Heart left ventricle (tissue), 16 donors: ENCODE measurements at places on chromosomes 6 and 20.

DNA sequence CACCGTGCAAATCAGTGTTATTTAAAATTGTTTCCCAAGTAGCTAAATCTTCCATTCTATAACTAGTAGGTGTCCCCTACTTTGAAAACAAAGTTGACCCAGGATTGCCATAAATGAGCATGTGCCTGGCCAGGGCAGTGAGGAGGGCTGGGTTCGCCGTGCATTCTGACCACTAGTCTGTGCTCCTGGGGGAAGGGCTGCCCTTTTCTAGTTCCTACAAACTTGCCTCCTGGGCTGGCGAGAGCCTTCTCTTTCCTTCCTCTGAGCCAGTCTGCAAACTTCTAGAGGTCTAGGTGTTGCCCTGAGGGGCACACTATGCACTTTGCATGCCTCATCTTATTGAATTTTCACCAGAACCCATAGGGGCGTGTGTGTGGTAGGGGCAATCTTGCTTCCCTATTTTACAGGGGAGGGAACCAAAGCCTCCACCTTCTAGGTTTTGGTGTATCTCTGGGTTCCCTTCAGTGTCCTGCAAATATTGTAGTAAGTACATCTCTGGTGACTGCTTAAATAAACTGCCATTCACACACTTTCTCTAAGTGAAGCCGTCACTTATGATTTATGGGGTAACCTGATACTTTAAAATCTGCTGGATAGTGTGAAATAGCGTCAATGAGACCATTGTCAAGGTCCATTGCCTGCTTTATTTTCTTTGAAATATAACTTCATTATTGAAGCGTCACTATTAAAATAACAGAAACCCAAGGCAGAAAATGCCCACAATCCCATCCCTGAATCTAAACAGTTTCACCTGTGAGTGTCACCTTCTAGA, 42.2 kb downstream of the CDH26 start:
- DNase-seq, result no peak

DNA sequence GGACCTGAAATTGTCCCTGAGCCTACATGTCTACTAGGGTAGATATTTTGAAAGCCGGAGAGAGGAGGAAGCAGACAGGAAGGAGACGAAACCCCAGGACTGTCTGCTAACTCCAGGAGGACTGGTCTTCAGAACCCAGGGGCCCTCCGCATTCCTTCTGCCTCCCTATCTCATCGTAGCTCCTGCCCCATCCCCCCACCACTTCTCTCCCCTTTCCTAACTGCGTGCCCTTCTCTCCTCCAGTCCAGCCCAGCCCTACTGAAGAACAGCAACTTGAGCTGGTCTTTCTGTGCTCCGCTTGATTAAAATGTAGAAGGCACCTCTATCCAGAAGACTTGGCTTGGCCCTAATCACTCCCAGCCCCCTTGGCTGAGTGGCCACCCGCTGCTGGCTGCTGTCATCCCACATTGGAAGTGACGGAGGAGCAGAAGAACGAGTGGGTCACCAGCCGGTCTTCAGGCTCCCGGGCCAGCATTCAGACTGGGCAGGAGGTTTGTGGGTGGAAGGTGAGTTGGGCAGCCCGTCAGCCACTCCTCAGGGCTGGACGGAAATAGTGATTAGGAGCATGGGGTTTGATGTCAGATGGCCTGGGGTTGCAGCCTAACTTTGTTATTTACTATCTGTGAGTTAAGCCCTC, 28.8 kb upstream of the ANGPT4 start:
- DNase-seq, result no peak

DNA sequence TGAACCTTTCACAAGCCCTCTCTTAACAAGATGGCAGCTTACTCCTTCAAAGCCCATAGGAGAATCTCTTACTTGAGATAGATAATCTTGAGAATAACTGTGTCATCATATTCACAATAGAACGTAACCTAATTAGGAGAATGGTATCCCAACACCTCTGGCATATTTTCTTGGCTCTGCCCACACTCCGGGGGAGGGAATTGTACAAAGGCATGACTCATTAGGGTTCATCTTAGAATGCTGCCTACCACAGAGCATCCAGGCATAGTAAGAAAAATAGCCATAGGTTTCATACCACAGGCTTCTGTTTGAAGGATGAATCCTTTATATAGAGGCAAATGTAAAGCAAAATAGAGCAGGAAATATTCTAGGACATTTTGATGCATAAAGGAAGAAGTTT, 1100.6 kb upstream of the CITED2 start:
- DNase-seq, result no peak

DNA sequence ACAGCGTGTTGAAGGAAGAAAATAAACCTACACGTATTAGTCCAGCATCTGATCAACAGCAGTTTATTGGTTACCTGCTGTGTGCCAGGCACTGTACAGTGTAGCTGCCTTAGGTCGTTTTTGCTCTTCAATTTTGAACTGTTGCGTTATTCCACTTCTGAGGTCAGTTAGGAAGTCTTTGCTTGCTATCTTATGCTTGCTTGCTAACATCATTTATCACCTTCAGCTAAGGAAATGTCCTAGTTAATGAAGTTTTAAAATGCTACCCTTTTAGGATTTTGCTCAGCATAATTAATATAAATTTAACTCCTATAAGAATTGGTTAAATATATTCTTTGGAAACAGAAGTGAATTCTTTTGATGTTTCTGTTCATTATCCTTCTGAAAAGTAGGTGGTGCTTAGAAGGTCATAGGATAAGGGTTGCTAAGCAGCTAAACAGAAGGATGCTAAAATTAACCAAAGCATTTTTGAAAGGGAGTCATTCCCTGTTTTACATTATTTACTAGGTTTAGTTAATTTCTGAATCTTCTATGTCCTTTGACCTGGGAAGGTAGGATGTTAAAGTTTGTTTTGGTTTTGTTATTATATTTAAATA, 3.4 kb downstream of the RREB1 start:
- DNase-seq, result no peak
